PC-9 (cell line): ENCODE measurements at places on chromosomes 12 and 14. TPM values are rescaled to one million over a fixed set of nuclear protein-coding genes. Genes with fewer than 3 reads are reported as not detected.

DNA sequence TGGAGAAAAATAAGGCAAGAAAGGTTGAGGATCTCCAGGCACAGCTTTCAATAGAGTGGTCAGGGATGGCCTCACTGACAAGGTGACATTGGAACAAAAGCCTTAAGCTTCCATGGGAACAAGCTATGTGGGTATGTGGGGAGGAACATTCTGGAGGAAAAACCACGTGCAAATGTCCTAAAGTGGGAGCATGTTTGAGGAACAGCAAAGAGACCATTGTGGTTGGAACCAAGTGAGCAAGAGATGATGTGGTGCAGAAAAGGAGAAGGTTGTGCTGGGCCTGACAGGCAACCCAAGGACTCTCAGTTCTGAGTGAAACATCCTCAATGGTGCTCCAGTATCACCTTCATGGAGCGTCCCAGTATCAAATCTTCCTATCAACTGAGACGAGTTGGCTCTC is 184.0 kb downstream of the CAND1 start:
- DNase-seq = no peak

- no peak for DNase-seq
Observed at GRCh38 chr12:79515530-79515935, 175.2 kb downstream of the PAWR start.

- no peak for DNase-seq
Observed at GRCh38 chr12:29660847-29661246, 122.9 kb downstream of the TMTC1 start.

DNA sequence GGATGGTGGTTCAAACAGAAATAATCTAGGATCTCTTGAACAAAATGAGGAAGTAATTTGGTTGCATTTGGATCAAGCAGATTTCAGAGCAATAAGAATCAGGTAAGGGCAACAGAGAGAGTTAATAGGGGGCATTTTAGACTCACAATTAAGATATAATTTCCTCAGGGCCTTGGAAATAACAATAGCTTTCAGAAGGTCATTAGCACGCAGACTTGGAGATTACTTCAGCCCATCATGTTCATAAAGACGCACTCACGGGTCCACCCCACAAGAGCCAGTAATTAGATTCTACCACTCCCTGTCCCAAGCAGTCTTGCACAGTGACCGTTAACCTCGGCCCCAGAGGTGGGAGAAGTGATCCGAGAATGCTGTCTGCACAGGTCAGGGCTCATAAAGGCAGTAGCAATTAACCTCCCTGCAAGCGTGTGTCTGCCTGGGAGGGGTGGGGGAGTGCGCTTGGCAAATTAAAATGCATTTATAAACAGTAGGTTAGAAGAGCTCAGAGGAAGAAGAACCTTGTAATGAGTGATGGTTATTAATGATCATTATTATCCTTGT is 125.7 kb upstream of the CCDC196 start:
- DNase-seq = no peak

- no peak for DNase-seq
Observed at GRCh38 chr12:113244047-113244460, 22.8 kb downstream of the TPCN1 start.

- no peak for DNase-seq
Observed at GRCh38 chr12:116774020-116774419, 35.9 kb downstream of the RNFT2 start.

GRCh38 chr12:93451423-93452158 is 9.8 kb upstream of the UBE2N start:
- DNase-seq = no peak

GRCh38 chr14:64970776-64971477 is 1.2 kb downstream of the RAB15 start:
- peak; percentile 88 for DNase-seq

- DNase-seq = no peak
Observed at GRCh38 chr14:23559010-23559925, 3.2 kb downstream of the THTPA start.

GRCh38 chr14:91300283-91300895 is 55.9 kb upstream of the GPR68 start:
- no peak for DNase-seq

DNA sequence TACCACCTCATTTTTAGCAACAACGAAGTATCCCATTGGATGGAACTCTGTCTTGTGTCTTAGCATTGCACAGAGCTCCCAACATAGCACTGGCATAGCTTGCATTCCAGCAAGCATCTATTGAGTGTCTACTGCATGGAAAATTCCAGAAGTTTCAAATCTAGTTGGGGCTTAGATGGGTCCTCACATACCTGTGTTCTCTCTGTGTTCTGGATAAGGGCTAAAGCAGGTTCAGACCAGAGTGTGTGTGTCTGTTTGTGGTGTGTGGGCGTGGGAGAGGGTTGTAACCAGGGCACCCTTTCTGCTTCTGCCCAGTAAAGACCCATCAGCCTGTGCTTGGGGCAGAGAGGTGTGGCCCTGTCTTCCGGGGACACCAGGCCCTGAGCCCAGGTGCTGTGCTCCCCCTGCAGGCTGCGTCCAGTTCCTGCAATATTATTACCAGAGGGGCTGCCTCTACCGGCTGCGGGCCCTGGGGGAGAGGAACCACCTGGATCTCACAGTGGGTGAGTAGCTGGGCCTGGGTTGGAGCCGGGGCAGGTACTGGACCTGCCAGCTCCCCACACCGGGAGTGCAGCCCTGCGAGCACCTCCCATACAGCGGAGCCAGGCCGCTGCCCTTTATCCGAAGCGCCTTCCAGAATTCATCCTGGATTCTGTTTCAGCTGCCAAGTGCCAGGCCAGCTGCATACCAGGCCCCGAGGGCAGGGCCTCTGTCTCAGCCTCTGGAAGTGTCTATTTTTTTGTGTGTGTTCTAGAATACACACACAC is 20.3 kb downstream of the RHOF start:
- DNase-seq = peak; percentile 70

DNA sequence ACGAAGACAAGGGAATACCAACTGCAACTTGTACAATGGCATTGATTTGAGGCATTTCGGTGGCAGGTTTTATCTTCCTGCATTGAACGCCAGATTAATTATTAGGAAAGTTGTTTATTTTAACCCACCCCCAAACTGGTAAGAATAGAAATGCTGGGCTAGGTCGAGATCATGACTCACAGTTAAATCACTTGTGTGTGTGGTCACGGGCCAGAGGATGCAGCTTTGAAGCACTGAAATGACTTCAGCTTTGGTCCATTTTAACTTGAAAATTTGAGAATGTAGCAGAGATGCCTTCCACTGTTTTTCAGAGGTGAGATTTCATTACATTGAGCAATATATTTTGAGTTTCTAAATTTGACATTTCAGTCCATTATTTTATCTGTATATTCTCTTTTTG is 23.6 kb upstream of the KCNH3 start:
- DNase-seq = peak; percentile 56

- no peak for DNase-seq
Observed at GRCh38 chr12:111404362-111405148, 1.2 kb upstream of the SH2B3 start.

GRCh38 chr14:106840258-106840657 is 1313.9 kb downstream of the TMEM121 start:
- DNase-seq = no peak

GRCh38 chr14:102501751-102502315 is 7.7 kb downstream of the ANKRD9 start:
- DNase-seq = no peak

DNA sequence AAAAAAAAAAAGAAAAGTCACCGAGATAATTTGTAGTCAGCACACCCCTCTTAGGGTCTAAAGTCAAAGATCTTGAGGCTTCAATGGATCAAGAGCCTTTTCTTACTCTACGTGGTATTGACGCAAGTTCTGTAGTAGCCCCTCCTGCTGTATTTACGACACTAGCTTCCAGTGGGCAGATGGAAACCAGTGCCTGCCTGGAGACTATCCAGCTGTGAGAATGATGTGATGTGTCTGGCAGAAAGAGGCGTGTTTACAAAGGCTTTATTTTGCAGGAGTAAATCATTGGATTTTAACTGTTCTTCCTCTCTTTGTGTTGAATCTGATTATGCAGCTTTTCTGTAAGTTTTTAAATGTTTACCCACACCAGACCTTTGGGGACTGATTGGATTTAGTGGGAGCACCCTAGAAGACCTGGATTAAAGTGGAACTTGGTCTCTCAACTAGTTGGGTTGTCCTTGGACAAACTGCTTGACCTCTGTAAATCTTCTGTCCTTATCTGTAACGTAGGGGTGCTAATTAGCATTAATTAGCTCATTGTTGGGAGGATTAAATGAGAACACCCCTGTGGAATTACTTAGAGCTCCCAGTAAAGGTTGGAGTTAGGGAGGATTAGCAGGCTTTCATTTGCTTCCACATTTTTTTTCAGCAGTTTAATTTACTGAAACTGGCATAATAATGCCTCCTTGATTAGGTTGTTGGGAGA is 72.4 kb downstream of the RASSF3 start:
- DNase-seq = no peak

DNA sequence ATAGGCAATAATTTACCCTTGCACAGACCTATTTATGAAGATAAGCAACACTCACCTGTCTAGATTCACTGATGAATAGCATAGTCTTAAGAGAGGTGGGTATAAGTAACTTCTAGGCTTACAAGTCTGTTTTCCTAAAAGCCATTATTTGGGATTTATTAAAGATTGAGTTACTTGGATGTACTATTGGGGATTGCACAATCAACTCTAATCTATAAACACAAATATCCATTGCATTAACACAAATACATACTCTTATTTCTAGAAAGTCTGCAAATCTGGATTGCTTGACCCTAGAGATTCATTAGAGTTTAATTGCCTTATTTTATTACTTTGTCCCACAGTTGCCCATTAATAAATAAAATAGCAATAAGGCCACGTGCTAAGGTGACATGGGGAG is 148.1 kb upstream of the CCDC198 start:
- no peak for DNase-seq

DNA sequence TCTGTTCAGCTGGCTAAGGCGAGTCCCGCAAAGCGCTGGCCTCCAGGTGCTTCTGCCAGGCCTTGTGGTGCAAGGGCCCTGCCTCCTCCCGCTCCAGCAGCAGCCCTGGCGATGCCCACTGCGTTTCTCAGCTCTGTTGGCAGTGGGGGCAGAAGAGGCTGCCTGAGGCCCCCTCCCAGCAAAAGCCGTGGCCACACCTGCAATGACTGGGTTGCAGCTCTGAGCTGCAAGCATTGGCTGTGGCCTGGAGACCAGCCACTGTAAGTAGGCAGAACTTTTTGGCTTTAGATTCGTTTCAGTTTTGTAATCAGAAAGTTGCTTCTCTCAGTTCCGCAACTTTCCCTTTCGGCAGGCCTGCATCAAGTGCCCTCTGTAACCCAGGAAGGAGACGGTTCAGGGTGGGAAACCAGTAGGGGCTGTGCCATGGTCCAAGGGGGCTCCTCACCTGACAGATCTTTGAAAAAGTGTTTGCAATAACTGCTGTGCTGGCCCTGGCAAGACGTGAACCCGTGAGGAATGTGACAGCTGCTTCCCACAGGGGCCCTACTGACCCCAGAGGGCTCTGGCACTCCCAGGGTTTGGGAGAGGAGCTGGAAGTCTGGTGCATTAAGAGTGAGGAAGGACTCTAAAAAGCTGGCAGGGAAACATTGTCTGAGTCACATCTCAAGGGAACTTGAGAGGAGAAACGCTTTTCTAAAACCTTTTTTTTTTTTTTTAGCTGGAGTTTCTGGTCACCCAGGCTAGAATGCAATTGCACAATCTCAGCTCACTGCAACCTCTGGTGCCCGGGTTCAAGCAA is 54.5 kb upstream of the MAX start:
- no peak for DNase-seq

DNA sequence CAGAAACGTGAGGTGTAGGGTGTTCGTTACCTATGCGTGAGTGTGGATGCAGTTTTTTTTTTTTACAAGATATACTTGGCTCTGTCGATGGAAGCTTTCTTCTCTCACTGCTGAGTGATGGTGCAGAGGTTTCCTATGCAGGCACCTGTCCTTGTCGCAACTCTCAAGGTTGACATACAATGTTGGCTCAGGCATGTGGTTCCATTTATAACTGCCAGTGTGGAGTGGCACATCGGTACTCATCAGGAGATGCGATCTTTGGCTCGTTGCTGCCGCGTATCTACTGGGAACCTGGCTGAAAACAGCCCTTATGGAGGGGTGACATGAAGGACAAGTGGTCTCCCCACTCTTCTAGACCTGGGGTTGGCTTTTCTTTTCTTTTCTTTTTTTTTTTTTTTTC is 109.0 kb downstream of the ZNF664 start:
- no peak for DNase-seq

DNA sequence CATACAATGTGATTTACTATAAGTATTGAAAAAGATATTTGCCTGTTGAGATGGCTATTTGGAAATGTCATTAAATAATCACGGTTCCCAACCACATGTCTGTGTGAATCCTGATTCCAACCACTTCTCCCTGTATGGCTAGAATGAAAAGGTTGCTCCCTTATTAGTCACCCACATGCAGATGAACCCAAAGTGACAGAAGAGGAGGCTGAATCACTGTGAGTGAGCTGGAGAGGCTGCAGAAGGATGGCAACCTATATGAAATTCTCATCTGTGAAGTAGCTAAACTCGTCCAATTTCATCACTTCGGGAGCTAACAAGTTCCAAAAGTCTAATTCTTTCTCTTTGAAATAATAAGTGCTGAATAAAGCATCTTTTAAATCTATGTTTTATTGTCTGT is 300.5 kb downstream of the PRKD1 start:
- DNase-seq = no peak

DNA sequence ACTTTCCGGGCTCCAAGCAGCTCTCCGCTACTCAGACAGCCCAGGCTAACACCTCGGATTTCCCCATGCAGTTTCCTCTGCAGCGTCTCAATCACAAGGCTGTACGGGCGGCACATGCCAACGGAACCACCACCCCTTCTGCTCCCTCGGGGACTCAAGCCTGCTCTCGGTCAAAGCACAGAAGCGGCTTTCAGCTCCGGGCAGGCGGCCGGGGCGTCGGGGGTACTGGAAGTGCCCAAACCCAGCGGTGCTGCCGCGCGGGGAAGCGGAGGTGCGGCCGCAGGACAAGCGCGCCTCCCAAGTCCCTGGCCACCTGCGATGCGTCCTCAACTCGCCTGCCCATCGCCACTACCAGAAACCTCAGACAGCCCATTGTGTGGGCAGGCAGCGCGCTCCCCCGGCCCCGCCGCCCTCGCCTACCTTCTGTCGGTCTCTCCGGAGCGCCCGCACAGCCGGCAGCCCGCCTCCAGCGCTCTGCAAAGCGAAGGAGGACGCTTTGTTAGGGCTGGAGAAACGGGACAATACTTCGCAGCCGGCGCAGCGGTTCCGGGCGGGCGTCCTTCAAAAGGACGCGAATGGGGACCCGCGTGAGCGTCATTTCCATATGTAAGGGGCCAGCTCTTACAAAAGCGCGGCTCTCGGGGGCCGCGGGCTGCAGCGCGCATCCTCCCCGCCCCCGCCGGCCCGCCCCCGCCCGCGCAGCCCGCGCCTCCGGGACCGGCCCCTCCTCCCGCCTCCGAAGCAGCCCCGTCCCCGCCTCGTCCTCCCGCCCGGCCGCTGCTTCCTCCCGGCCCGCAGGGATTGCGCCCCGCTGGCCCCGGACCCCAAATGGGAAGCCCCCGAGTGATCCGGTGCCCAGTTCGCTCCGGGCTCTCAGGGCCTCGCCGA is 674 bp downstream of the NIN start:
- DNase-seq = peak; percentile 41

Gene KRT78
- 1.5 and 1.7 TPM in 2 replicates for total RNA-seq

Gene LRTM2
- not detected in 2 replicates for total RNA-seq

Gene SSTR1
- total RNA-seq = 0.50 TPM in 2 replicates

Gene PDE6H
- total RNA-seq = not detected in 2 replicates

Gene KRT82
- not detected in 2 replicates for total RNA-seq

Gene NCAPD2
- 220 and 266 TPM in 2 replicates for total RNA-seq

Gene DAAM1
- total RNA-seq = 70.7 and 110 TPM in 2 replicates

Gene PTCSC3
- not detected in 2 replicates for total RNA-seq

Gene ABCD4
- 150 and 179 TPM in 2 replicates for total RNA-seq

Gene SNW1
- total RNA-seq = 154 and 233 TPM in 2 replicates

Gene SARNP
- total RNA-seq = 65.6 and 74.8 TPM in 2 replicates

Gene INHBC
- total RNA-seq = 0.35 TPM in 1 of 2 replicates, not detected in the other
